ENCODE measurements at places on chromosomes 7 and 10. TPM values are rescaled to one million over a fixed set of nuclear protein-coding genes. Genes with fewer than 3 reads are reported as not detected.

SYT15 gene
- 3.8 TPM for total RNA-seq

DNA sequence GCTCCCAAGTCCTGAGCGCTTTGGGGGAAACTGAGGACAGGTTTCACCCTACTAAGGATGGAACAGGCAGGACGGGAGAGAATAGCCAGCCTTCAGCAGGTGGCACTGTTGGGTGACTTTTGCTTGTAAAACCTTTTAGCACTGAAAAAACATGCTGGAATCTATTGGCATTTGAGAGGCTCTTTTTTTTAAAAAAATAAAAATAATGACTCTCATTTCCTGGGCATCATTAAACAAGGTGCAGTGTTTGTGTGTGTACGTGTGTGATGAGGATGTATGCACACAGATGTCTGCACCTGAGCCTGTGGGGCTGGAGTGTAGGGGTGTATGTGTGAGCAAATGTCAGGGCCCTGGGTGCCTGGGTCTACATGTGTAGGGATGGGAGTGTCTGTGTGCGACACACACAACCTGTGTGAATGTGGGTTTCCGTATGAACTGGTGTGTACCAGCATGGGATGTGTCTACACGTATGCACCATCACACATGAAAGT is 177.9 kb downstream of the RPS24 start:
- H3K27ac ChIP-seq = no peak overlapping the region
- H3K4me1 ChIP-seq = no peaks in the 10 kb centered on the region
- no peaks in the 10 kb centered on the region for H3K27me3 ChIP-seq
- no peak for DNase-seq
- H3K4me3 ChIP-seq = no peak overlapping the region

- H3K27me3 ChIP-seq = no peaks in the 10 kb centered on the region
- no peak overlapping the region for H3K4me3 ChIP-seq
- no peaks in the 10 kb centered on the region for H3K36me3 ChIP-seq
- H3K4me1 ChIP-seq = no peaks in the 10 kb centered on the region
- no peak for DNase-seq
Observed at GRCh38 chr10:63300801-63301200, 165.0 kb downstream of the JMJD1C start.

DNA sequence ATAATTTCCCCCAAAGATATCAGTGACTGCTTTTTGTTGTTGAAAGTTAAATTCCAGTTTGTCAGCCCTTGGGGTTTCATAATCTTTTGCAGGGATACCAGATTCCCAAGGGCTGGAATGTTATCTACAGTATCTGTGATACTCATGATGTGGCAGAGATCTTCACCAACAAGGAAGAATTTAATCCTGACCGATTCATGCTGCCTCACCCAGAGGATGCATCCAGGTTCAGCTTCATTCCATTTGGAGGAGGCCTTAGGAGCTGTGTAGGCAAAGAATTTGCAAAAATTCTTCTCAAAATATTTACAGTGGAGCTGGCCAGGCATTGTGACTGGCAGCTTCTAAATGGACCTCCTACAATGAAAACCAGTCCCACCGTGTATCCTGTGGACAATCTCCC is 3.2 kb downstream of the CYP26A1 start:
- no peak overlapping the region for H3K4me3 ChIP-seq
- peaks cover 46% of the 10 kb centered on the region for H3K27me3 ChIP-seq
- DNase-seq = no peak
- no peak overlapping the region for H3K27ac ChIP-seq

DNA sequence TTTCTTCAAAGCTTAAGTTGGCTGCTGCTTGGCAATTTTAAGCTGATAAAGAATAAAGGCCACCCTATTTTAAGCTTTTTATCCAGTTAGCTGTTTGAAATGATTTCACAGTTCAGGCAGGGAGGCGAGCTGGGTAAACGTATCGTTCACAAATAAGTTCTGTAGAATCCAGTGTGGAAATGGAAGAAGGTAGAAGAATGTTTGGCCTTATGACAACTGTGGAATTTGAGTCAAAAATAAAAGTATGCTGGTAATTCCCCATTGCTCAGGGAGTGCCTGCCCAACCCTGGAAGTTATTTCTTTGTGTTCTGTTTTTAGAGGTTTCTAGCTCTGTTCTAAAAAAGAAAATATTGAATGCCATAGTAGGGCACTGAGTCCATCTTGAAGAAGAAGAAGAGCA is 113.1 kb downstream of the ARL4A start:
- H3K27ac ChIP-seq = no peak overlapping the region
- no peak overlapping the region for H3K4me3 ChIP-seq
- no peak for DNase-seq
- no peaks in the 10 kb centered on the region for H3K36me3 ChIP-seq
- H3K27me3 ChIP-seq = no peaks in the 10 kb centered on the region

HOXA3 gene
- 6.4 TPM for total RNA-seq

C7orf57 gene
- total RNA-seq = not detected

CFAP70 gene
- 10.4 TPM for total RNA-seq

DNA sequence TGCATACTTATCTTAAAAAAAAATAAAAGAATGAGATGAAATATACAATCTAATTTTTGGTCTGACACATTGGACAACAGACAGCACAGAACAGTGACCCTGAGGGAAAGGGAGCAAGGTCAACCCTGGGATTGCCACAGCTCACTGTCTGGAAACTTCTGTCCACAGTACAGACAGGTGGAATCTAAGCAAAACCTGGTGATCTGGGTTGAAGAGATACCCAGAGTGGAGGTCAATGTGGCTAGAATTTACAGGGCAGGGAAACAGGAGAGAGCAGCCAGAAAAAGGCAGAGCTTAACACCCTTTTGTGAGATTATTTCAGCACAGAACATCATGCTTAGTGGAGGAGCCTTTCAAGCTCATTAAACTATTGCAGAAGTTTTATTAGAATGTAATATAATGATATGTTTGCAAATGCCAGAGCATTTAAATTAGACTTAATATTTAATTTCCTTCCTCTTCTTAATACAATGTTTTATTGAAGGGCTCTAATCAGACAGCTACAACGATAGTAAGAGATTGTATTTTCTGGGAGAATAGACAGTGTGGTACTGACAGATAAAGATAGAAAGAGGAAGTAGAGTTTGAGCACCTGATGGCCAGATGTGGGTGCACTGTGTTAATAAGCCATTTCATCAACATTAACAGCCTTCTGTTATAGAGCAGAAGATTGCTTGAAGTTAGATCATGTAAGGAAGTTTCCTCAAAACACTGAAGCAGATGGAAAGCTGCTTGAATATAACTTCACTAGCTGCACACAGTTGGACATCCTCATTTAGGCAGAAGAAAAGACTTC is 309.4 kb downstream of the HGF start:
- no peaks in the 10 kb centered on the region for H3K36me3 ChIP-seq
- H3K27ac ChIP-seq = no peak overlapping the region
- DNase-seq = no peak

ZNF804B gene
- not detected for total RNA-seq

MTURN gene
- total RNA-seq = 56.0 TPM

- H3K36me3 ChIP-seq = no peaks in the 10 kb centered on the region
- no peaks in the 10 kb centered on the region for H3K27me3 ChIP-seq
- no peak overlapping the region for H3K4me3 ChIP-seq
- H3K4me1 ChIP-seq = no peaks in the 10 kb centered on the region
Observed at GRCh38 chr7:98126311-98127142, 19.9 kb downstream of the LMTK2 start.

GRCh38 chr10:97780841-97781617 is 9.2 kb upstream of the SFRP5 start:
- H3K36me3 ChIP-seq = no peaks in the 10 kb centered on the region
- H3K27me3 ChIP-seq = no peaks in the 10 kb centered on the region
- no peaks in the 10 kb centered on the region for H3K4me1 ChIP-seq
- no peak for DNase-seq

GRCh38 chr7:24800667-24801066 is 43.4 kb upstream of the GSDME start:
- H3K4me3 ChIP-seq = no peak overlapping the region
- H3K27me3 ChIP-seq = no peaks in the 10 kb centered on the region
- H3K4me1 ChIP-seq = no peaks in the 10 kb centered on the region
- no peaks in the 10 kb centered on the region for H3K36me3 ChIP-seq

DNA sequence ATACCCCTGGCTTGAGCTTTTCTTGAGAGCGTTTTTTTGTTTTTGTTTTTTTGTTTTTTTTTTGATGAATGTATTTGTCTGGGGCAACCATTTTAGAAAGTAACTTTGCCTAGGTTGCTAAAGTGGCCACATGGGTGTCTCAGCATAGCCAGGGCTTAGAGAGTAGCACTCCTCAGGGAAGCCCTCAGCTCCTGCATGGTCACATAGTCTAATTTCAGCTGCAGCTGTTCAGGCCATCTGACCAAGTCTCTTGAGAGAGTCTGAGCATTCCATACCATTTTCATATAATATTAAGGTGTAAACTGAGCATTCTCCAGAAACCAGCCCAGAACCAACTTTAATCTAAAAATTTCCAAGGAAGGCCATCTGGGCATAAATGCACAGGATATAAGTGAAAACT is 186.4 kb downstream of the NPSR1 start:
- no peaks in the 10 kb centered on the region for H3K27me3 ChIP-seq
- no peak for DNase-seq
- H3K4me3 ChIP-seq = no peak overlapping the region
- H3K36me3 ChIP-seq = no peaks in the 10 kb centered on the region
- no peaks in the 10 kb centered on the region for H3K4me1 ChIP-seq
- H3K27ac ChIP-seq = no peak overlapping the region

GRCh38 chr7:145696071-145696470 is 420.5 kb upstream of the CNTNAP2 start:
- H3K27me3 ChIP-seq = no peaks in the 10 kb centered on the region
- H3K27ac ChIP-seq = no peak overlapping the region
- H3K4me3 ChIP-seq = no peak overlapping the region
- DNase-seq = no peak

DNA sequence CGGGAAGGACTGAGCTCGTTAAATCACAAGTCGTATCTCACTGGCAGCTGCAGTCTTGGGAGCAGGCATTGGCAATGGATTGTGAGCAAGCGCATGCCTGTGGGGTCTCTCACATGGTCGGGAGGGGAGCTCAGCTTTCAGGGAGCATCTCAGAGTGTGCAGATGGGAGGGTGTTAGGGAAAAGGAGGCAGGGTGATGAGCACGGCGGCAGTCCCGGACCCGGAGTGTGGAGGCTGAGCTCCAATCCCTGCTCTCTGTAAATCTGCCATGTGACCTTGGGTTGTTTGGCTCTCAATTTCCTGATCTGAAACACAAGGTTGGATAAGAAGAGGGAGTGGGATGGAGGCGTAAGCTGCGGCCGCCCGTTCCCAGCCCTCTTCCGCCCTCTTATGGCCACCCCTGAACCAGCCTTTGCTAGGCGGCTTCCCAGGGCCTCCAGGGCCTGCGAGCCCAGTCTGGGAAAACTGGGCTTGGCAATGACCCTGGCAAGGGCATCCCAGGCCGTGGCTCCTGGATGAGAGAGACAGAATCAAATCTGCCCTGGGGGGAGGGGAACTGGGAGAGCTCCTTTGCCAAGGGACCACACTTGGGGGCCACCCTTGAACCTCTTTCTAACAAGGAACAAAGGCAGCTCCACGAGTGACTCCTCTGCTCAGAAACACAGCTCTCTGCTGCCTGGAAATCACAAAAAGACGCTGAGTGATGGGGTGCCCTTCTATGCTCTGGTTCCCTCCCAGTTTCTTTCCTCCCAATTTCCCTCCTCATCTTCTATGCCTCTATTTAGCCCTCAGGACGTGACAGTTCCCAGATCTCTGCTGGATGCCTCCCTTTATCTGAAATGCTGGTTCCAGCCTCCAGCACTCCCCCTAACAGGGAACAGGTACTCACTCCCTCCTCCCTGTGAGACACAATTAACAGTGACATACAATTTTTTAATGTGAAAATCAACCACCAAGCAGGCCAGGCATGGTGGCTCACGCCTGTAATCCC is 41.7 kb upstream of the LOXL4 start:
- peak overlapping the region; percentile 68 for H3K27ac ChIP-seq
- no peaks in the 10 kb centered on the region for H3K4me1 ChIP-seq
- no peaks in the 10 kb centered on the region for H3K27me3 ChIP-seq
- H3K4me3 ChIP-seq = no peak overlapping the region
- DNase-seq = peak; percentile 65

DNA sequence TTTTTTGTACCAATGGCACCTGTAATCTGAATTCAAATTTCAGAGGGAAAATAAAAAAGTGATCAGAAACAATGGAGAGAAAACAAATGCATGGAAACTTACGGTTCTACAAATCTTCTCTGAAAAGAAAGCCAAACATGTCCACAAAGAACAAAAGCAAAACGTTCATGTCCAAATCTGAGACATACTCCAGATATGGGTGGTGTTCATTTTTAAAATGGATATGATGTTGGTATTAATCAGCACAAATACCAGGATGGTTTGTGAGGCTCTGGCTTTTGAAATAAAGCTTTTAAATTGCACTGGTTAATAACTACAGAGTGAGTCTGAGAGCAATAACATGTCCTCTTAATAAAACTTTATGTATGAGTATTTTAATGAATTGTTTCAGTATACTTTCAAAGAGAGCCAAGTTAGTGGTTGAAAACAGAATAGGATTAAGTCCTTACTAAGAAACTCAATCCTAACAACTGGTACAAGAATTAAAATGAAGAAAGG is 366.4 kb downstream of the INHBA start:
- no peak for DNase-seq
- no peak overlapping the region for H3K4me3 ChIP-seq
- H3K27ac ChIP-seq = no peak overlapping the region
- no peaks in the 10 kb centered on the region for H3K4me1 ChIP-seq

DNA sequence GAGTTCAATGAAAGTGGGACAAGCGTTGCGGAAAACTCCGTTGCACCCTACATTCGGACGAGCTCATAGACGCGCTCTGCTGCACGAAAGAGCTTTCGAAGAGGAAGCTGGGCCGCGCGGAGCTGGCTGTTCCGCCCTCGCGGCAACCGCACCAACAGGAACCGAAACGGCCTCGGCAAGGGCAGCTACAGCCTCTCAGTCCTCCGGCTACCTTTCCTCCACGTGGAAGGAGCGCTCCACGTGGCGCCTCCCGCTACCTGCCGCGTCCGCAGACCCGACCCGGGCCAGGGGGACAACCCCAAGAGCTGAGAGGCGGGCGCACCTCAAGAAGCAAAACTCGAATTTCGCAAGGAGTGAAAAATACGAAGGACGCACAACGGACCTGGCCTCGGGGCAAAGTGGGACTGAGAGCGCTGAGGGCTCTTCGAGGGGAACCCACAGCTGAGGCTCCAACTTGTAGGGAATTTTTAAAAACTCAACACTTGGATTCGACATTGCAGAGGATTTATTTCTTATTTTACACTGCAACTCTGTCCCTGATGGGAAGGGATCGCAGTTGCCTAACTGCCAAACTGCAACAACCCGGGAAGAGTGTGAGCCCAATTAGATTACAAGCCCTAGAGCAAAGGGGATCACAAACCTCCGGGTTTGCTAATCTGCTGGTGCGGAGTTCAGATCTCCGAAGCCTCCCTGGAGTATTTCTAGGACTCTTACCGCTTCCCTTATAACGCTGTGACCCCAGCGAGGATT is 1.4 kb downstream of the HPSE2 start:
- H3K4me1 ChIP-seq = no peaks in the 10 kb centered on the region
- peak overlapping the region; percentile 90 for H3K27ac ChIP-seq
- DNase-seq = no peak
- H3K4me3 ChIP-seq = peak overlapping the region; percentile 80

ARPC1A gene
- 113 TPM for total RNA-seq

OPN4 gene
- total RNA-seq = not detected

GPR15LG gene
- total RNA-seq = 1.3 TPM

All from breast epithelium (tissue), 4 donors.